ENCODE measurements at places on chromosomes 4 and X.

GRCh38 chrX:74421740-74422352 lies 553 bp downstream of the SLC16A2 start:
- no peak for DNase-seq

DNA sequence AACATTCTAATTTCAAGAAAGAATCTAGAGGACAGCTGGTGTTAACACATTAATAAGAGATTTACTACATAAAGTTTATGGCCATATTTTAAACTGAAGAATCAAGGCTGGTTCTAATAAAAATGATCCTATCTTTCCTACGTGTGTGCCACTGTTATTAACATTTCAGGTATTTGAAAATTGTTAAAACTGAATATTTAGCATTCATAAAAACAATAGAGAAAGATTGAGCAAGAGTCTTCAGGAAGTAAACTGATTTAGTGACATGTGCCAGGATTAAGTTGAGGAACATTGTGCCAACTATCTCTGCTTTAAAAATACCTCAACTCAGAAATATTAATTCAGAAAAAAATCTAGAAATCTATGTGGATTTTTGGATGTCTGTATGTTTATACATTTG lies 810.1 kb downstream of the FAT4 start:
- DNase-seq, result no peak

DNA sequence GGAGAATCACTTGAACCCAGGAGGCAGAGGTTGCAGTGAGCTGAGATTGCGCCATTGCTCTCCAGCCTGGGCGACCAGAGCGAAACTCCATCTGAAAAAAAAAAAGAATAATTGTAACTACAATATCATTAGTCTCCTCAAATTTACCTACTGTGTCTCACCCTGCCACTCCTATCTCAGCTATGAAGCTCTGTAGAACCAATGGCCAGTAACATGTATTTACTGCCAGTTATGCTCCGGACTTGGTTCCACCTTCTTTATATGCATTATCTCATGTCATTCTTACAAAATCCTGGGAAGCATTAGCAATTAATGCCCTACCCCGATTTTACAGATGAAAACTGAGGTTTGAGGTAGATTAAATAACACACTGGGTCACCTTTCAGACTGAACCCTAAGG lies 7.0 kb upstream of the FAT1 start:
- no peak for DNase-seq

- DNase-seq, result no peak
Measured at GRCh38 chrX:136619899-136620505, 28.0 kb upstream of the CD40LG start.

GRCh38 chrX:31117266-31117665 lies 45.4 kb upstream of the FTHL17 start:
- DNase-seq, result no peak

DNA sequence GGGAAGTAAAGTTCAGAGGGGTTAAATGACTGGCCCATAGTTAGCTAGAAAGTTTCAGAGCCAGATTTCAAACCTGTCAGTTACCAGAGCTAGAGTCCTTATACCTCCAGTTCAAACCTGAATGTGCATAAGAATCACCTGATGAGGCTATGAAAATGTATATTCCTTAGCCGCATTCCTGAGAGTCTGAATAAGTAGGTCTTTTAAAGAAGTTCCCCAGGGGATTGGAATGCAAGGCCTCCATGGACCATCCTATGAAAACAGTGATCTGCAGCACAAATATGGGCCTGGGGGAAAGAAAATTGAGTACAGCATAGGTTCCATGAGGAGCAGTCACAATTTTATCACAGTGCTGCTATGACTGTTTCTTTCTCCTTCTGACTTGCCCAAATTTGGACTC lies 263.9 kb upstream of the CXorf66 start:
- no peak for DNase-seq

DNA sequence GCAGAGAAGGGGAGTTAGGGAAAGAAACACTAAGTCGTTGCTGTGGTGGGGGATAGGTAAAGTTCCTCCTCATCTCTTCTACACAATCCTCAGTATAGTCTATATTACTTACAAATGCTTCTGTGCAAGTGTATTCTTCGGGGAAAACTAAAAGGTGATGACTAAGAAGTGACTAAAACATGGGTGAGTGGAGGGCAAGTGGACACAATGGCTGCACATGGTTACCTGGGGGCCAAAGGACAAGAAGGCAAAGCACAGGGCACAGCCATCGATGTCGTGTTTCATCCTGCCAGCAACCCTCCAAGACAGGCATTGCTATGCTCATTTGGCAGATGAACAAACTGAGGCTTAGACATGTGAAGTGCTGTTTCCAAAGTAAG lies 35.5 kb upstream of the CCKAR start:
- no peak for DNase-seq

DNA sequence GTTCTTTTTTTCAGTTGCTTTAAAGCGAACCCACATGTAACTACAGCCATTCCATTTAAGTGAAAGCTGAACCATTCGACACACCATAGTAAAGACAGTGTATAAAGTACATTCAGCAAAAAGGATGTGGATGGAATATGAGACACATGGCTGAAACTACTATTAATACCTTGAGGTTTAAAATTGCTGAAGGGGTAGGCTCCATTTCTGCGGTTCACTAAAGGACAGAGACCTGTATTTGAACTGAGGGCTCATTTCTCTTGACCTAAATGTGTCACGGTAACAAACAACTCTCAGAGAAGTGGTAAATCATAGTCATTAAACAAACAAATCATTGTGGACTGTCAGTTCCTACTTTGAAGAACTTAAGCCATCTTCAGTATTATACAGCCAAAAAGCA lies 1085.6 kb upstream of the TENM3 start:
- DNase-seq, result no peak

GRCh38 chr4:60619531-60620305 lies 580.4 kb upstream of the ADGRL3 start:
- DNase-seq, result no peak
